ENCODE measurements at places on chromosomes 3 and 15.

GRCh38 chr3:171200052-171200749 is 173.7 kb upstream of the SLC2A2 start:
- no peak for DNase-seq

DNA sequence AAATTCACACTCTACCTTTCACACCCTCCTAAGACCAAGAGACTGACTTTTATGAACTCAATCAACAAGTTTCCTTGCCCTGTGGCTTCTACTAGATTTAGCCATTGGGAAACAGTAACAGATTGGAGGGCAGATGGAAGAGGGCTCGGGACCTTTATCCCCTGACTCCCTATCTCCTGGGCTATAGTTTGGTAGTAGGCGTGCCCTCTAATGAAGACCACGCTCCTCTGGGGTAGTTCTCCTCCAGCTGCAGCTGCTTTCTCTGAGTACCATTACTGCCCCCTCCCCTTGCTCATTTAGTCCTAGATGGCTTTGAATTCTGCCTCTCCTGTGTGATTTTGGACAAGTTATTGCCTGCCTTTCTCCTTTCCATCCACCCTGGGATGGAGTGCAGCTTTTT is 33.3 kb downstream of the FMN1 start:
- DNase-seq = no peak

- no peak for DNase-seq
These were observed 58.9 kb downstream of the TLE3 start for GRCh38 chr15:70038730-70039392.

GRCh38 chr3:184785890-184786279 is 26.1 kb upstream of the VPS8 start:
- DNase-seq = no peak

DNA sequence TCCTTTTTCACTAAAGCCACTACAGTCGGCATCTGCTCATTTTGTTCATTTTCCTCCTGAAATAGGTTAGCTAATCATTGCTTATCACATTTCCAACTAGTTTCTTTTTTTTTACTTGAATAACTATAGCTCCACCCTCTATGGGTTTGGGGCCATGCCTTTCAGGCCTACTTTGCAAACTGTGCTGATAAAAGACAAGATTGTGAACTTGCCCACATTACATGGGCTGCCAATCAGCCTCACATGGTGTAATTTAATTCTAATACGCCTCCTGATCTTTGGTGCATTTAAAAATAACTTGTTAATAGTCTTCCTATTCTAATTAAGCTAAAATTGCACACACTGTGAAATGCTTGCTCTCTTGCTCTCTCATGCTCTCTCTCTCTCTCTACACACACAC is 90.5 kb downstream of the TGFBR2 start:
- no peak for DNase-seq

GRCh38 chr15:92886042-92886537 is 14.0 kb upstream of the CHD2 start:
- DNase-seq = no peak

DNA sequence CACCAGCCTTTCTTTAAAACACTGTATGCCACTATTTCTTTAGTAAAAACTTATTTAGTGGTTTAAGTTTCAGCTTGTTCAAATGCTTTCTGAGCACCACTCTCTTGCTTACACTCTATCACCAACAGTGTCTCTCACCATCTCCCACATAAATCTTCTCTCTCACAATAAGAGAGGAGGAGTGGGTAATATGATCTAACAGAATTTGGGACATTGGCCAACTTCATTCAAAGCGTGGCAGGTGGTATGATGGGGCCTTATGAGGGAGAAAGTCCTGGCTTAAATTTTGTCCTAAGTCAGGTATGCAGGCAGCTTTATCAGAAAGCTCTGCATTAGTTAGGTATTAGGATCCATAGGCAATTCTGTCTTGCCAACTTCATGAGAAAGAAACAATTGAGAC is 1132.5 kb downstream of the TUSC7 start:
- DNase-seq = peak; percentile 52

- no peak for DNase-seq
These were observed 42.7 kb upstream of the B3GNT5 start for GRCh38 chr3:183210341-183210740.

DNA sequence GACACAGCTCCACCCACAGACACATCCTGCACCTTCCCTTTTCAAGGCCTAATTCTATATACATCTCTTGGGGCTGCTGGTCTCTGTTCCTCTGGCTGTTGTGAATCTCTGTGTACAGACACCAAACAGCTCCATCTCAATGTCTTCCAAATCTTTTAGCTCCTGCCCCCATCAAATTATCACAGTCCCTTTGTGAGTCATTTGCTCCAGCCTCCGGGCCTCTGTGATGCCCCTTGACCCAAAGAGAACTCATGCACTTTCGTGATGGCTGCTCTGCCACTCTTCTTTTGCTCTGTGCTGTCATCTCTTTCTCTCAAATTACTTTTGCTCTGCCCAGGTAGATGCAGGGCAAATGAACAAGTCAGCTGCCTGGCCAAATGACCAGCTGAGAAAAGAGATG is 369.0 kb upstream of the CDIN1 start:
- DNase-seq = no peak

- DNase-seq = no peak
These were observed 373.3 kb downstream of the GAP43 start for GRCh38 chr3:115996420-115997108.
